Left renal pelvis (tissue), 4 donors: ENCODE measurements at places on chromosomes 12 and 14. TPM values are rescaled to one million over a fixed set of nuclear protein-coding genes. Genes with fewer than 3 reads are reported as not detected.

ADCY6 gene
- 73.8 TPM for polyA plus RNA-seq

KRT76 gene
- polyA plus RNA-seq = not detected

CARMIL3 gene
- 1.6 TPM for polyA plus RNA-seq

COCH gene
- polyA plus RNA-seq = 5.3 TPM

DNAH10 gene
- polyA plus RNA-seq = 3.5 TPM

KERA gene
- polyA plus RNA-seq = 0.11 TPM

BHLHE41 gene
- 2.8 TPM for polyA plus RNA-seq

IAPP gene
- not detected for polyA plus RNA-seq

PLEKHD1 gene
- 5.9 TPM for polyA plus RNA-seq

RNF212B gene
- 1.8 TPM for polyA plus RNA-seq

HSPA2 gene
- polyA plus RNA-seq = 19.6 TPM

RPL10L gene
- polyA plus RNA-seq = 0.23 TPM

HOXC4 gene
- 78.2 TPM for polyA plus RNA-seq

PRIMA1 gene
- polyA plus RNA-seq = 5.0 TPM

IL31 gene
- not detected for polyA plus RNA-seq

DNA sequence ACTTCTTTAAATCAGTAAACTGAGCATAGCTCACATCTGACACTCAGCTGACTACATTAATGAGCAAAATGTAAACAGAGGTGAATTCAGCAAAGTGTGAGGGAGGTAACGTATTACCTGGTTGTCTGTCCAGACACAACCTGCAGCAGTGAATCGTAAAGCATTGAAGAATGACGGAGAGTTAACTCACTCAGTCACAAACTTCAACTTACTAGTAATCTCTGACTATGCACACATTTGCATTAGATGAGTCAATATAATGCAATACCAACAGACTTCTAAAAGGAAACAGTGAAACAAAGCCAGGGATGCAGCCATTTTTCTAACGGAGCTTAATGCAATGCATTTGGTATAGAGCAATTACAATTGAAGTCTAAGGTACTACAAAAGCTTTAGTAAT lies 40.0 kb downstream of the STX2 start:
- no peak for DNase-seq

GRCh38 chr14:71399057-71399487 lies 491.8 kb downstream of the PCNX1 start:
- no peak for DNase-seq

DNA sequence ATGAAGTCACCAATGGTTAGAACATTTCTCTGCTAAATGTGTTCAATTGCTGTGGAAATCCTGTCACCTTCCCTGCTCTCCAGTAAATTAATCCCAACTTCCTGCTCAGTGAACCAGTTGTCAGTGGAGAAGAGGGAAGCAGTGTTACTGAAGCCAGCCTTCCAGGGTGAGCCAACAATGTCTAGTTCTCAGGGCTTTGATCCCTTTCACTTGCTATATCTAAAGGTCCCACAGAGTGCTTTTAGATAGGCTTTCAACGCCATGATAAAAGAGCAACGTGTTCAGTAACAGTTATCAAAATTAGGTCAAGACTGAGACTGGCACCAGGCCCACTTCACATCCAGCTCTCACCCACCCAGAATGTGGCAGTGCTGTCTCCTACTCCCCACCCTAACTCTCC lies 139.7 kb downstream of the KCNH5 start:
- no peak for DNase-seq

DNA sequence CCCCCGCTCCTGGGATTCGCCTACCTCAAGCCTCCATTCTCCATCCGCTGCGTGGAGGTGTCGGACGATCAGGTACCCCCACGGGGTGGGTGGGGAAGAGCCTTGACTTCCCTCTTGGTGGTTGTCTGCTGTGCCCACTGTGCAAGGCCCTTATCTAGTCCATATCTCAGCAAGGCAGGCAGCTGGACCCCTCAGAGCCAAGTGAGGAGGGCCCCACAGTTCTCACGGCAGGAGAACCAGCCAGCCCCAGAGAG lies 39.9 kb downstream of the MMAB start:
- DNase-seq = no peak

DNA sequence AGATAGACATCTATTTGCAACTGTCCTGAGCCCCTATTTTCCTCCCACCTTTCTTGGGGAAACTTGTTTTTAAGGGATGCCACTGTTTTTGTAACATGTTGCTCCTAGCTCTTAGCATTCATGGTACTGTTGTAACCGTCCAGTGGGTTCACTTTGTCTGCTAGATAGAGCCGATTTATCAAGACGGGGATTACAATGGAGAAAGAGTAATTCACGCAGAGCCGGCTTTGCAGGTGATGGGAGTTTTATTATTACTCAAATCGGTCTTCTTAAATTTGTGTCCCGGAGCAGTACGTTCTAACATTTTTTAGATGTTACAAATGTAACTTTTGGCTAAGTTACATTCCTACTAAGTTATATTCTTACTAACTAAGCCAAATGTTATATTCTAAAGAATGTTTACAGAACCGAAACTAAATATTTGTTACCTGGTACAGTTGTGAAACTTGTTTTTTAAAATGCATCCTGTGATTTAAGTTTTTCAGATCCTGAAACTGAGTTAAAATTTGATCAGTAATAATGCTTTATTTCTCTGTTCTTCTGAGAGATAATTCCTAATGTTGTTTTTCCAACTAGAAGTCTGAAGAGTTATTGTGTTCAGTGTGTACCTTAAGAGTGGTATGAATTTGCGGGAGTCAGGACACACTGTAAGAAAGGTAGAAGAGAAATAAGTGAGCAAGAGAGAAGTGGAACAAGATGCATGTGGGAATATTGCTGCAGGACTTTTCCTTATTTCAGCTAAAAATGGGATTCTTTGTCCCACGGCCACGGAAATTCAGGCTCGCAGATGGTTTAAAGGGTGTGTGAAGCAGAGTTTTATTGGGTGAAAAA lies 20.6 kb upstream of the CLEC2D start:
- no peak for DNase-seq

GRCh38 chr12:7374423-7375144 lies 69.4 kb downstream of the CD163L1 start:
- no peak for DNase-seq

DNA sequence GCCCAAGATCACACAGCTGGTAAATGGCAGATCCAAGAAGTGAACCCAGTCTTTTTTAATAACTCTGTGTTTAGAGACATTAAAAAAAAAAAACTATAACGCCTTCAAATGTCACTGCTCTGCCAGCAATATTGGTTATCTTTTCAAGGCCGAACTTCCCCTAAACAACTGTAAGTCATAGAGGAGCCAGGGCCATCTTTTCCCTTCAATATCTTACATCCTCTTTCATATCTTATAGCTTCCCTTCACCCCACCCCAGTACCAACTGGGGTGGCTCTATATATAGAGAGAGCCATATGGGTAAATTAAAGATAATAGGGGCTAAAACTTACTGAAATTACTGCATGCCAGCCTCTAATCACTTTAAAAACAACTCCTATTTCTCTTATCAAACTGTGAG lies 100.2 kb downstream of the STAB2 start:
- DNase-seq = no peak

DNA sequence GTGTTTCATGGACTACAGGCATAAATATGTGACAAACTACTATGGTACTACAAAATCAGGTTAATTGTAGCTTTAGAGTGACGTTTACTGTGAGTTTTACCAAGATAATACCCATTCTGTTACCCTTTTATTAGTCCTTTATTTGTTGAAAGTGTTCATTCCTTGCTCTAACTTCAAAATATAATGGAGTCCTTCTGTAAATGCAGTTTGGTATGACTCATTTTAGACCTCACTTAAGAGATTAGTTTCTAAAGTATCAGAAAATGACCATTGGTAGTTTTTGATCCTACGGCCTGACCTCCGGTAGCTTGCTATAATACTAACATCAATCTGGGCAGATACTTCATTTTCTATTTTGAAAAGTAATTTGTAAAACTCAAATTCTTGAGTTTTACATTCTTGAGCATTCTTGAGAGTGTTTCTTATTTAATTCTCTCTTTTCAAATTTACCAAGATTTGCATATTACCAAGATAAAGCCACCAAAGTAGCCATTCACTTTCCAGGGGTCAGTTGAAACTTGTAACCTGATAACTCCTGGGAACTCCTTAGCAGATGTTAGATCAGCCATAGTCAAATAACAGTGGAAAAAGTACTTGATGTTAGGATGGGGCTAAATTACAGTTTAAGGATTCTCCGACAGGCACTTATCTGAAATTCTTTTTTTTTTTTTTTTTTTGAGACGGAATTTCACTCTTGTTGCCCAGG lies 4.2 kb downstream of the HSPA2 start:
- no peak for DNase-seq

- DNase-seq = no peak
Measured at GRCh38 chr12:57236925-57237595, 7.5 kb downstream of the SHMT2 start.

- DNase-seq = no peak
Measured at GRCh38 chr14:90045616-90046015, 16.2 kb upstream of the KCNK13 start.

DNA sequence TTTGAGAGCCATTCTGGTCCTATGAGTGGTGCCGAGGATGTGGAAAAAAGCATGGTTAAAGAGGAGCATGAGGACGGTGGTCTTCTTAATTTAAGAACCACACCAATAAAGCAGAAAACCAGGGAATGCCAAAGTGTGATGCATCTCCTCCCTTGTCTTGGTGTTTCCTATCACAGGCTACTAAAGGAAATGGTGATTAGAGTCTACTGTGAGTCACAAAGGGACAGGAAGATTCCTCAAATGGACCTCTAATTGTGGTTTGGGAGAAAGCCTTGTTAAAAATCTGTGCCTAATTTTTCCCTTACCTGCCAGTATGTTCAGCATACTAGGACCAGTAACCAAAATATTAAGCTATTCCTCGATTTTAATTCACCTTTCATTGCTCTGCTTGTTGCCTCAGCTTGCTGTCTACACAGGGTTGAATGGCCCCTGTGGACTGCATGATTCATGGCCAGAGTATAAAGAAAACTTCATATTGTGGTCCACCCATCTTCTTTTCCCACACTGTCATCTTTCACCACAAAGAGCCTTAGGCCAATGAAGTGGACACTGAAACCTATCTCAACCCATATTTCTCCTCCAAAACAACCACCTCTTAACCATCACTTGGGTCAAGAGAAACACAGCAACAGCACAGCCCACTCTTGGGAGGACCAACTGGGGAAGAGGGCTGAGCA lies 38.8 kb downstream of the DIO2 start:
- no peak for DNase-seq

GRCh38 chr14:38775986-38776385 lies 327.0 kb downstream of the SEC23A start:
- no peak for DNase-seq

GRCh38 chr14:31283153-31283552 lies 75.6 kb upstream of the HECTD1 start:
- no peak for DNase-seq

DNA sequence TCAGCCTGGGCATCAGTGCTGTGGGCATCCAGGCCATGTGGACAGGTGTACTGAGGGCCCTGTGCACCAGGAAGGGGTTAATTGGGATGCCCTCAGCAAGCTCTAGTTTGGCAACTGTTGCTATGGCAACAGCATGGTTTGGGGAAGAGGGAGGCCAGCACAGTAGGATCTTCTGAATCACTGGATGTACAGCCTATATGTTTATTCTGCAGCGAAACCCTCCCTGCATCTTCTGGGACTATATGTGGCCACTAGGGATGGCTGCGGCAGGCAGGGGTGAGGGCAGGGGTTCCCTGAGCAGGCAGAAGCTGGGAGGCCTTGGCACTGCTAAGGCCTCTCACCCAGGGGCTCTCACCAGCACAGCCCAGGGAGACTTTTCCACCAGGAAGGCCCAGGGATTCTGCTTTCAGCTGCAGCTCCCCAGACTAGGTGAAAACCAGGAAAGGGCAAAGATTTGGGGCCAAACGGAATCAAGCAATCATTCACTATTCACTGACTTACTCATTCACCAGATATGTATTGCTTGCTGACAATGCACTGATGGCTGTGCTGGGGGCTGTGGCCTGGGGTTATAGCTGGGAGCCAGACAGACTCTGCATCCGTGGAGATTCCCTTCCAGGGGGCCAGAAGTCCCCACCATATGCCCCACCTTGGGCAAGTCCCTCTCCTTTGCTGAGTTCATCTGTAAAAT lies 42.8 kb downstream of the IRF2BPL start:
- no peak for DNase-seq

DNA sequence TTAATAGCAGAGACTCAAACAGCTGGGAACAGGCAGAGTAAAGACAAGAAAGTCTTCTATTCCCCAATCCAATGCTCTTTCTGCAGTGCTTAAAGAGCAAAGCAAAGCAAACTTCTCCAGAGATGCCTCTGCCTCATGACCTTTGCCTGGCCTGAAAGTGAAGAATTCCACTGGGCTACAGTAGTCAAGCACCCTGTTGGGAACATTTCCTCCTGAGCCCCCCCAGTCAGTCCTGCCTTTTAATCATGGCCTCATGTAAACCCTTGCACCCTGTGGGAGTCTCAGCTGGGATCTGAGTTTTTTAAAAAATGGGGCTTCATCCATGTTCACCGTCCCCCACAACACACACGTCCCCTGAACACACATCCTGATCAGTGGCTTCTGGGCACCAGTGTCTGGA lies 62.7 kb upstream of the TSPAN11 start:
- no peak for DNase-seq

DNA sequence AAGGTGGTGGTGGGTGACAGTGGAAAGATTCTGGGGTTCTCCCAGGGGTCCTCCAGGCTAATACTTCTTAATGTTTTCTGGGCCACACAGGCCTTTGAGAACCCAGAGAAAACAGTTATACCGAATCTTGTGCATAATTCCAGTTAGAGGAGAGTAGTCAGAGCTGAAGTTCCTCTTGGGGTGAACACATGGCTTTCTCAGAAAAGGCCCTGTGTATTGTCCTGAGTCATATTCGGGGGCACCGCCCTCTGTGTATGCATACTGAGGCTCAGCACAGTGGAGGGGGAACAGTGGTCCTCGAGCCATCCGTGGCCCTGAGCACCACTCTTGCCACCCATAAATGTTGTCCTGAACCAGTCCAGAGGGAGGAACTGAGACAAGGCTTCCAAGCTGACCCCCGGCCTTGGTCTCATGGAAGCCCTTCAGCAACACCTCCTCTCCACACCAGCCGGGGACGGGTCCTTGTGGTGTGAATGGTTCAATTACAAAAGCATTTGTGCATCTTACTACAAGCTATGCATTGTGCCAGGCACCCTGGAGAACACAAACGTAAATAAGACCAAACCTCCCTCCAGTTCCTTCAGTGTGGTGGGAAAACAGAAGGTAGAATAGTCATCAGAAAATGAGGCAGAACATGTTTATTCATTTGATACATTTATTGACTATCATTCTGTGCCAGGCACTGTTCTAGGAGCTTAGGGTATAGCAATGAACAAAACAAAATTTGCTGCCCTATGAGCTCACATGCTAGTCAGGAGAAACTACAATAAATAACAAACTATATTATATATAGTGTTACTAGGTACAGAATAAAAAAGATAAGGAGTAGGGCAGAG lies 9.9 kb downstream of the DHRS2 start:
- DNase-seq = no peak

GRCh38 chr12:85413266-85413665 lies 133.2 kb downstream of the ALX1 start:
- no peak for DNase-seq

DNA sequence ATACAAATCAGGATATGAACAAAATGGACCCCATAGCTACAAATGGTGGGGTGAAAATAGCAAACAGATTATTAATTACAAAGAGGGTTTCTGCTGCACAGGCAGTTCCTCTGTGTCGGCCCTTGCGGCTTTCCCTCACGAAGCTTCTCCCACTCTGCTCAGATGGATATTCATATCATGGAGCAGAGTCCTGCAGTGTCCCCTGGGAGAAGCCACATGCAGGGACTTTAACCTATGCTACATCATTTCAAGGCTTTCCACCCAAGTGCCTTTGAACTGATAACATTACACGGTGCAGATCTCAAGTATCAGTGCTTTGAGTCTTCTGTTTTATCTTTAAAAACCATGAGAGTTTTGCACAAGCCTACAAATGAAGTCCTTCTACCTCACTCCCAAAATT lies 229.1 kb downstream of the PPM1H start:
- no peak for DNase-seq
